ENCODE measurements at places on chromosomes 16 and 17.
A peak's percentile ranks its signal among the peaks of the same experiment; 100 is the strongest.

GRCh38 chr17:45172541-45173286, 11.0 kb downstream of the HEXIM2 start:
- no peak for DNase-seq

DNA sequence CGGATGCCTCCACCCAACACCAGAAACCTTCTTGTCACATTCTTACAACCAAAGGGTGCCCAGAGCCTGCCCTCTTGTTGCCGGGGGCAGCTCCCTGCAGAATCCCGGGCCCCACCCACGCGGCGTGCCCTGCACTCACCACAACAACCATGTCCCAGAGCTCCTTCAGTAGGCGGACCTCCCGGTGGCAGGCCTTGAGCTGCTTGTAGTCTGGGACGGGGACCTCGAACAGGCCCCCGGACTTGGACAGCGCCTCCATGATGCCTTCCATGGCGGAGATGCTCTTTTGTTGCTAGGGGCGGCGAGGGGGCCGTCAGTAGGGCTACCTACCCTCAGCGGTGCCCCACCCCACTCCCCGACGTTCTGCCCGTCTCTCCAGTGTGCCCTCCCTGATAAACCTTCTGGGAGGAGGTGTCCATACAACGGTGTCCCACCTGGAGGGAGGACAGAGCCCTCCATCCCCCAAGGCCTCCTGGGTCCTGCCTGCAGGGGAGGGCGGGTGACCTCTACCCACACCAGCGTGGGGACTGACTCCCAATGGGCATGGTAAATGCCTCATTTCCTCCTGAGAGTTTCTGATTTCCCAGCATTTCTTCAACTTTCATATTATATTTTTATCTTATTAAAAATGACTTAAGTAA, 52.2 kb downstream of the DNAH17 start:
- no peak for DNase-seq

GRCh38 chr16:82814059-82814458, 187.3 kb downstream of the CDH13 start:
- no peak for DNase-seq

DNA sequence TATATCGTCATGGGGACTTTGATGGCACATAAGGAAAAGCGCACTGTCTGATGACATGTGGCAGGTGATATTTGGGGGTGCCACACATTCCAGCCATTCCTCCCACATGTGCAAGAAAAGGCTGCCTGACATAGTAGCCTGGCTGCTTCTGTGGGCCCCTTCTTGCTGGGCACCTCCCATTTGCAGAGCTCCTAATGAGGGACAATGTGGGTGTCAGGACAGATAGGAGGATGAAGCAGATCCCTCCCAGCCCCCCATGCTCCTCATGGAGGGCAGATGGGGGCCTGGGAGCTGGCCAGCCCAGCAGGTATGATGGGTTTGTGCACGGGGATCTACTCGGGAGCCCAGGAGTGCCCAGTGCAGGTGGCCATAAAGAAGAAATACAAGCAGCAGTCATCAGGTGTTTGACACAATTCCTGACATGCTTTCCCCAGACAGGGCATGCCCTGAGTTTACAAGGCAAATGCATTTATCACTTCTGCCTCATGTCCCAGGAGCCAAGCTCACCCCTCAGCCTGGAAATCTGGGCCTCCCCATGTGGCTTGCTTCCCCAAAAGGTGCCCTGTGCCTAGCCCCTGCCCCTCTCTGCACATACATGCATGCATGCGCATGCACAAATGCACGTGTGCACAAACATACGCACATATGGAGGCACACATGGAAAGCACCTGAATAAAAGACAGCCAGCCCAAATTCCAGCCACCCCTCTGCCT, 260.6 kb upstream of the RPL38 start:
- DNase-seq = no peak

GRCh38 chr16:77553130-77553529, 118.3 kb upstream of the ADAMTS18 start:
- DNase-seq = no peak

- DNase-seq = no peak
Observed at GRCh38 chr17:36544044-36544306, 744 bp upstream of the GGNBP2 start.

GRCh38 chr16:4404967-4405696, 11.3 kb downstream of the CORO7 start:
- DNase-seq = no peak

DNA sequence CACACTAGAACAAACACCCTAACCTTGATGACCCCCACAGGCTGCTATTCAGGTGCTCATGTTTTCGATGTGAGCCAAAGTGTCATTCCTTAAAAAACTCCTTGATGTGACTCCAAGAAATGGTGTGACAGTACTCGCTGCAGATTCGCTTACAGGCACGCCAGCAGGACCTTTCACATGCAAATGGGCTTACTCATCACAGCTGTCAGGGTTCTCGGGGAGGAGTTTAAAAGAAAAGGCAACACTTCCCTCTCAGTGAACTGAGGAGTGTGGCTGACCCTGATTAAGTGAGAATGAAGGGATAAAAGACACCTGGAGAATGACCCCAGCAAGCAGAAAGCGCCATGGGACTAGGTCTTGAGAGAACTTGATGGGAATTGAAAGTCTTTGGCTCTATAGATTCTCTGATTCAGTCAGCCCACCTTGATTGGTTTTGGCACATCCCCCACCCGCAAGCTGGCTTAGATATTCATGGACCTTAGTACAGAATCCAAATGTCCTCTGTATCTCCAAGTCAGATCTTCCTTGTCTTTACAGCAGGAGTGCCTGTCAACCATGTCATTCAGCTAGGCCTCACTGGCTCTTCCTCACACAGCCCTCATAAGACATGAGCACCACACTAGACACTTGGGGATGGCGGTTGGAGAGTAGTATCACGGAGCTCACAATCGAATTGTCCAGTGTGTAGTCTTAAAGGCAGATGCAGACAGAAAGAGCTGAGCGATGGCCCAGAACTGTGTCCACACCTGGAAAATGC, 82.6 kb downstream of the HIC1 start:
- peak; percentile 7 for DNase-seq

- DNase-seq = no peak
Observed at GRCh38 chr16:85520853-85521521, 92.1 kb upstream of the GSE1 start.

GRCh38 chr16:10265770-10266615, 83.8 kb upstream of the GRIN2A start:
- no peak for DNase-seq

DNA sequence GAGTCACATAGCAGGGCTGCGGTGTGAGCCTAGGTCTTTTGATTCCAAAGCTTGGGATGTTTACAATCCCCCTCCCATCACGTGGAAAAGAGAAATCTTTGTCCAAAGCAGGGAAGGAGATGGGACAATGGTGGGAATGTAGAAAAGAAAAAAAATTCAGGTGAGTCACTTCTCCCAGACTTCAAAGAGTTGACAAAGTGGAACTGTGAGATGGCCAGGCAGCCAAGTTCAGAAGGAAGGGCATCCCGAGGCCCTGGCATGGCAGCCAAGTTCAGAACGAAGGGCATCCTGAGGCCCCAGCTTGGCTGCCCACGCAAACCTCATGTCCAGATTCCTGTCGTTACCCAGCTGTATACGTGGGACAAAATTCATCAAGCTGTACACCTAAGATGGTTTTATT, 47.5 kb downstream of the FOXL1 start:
- DNase-seq = no peak

GRCh38 chr16:10383626-10384025, 2.2 kb upstream of the ATF7IP2 start:
- no peak for DNase-seq

DNA sequence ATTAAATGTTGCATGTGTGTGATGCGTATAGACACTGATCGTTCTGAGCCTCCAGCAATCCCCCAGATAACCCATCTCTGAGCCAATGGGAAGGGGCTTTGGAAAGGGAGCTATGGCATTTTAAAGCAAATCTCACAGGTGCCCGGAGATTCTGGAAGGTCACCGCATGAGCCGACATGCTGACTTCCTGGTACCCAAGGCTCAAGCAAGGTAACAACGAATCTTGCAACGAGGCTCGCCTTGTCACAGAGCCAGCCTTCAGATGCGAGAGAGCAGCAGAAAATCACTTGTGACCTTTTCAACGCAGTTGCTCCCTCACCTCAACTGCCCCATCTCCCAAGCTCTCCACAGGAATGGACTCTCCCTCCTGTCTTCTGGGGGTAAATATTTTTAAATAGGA, 154.8 kb upstream of the CDH5 start:
- DNase-seq = no peak

Measured in NCI-H446 (cell line).